ENCODE measurements at places on chromosomes 5 and 9.
A peak's percentile ranks its signal among the peaks of the same experiment; 100 is the strongest.

GRCh38 chr5:109316634-109317033, 93.1 kb downstream of the PJA2 start:
- peak; percentile 60 for DNase-seq

DNA sequence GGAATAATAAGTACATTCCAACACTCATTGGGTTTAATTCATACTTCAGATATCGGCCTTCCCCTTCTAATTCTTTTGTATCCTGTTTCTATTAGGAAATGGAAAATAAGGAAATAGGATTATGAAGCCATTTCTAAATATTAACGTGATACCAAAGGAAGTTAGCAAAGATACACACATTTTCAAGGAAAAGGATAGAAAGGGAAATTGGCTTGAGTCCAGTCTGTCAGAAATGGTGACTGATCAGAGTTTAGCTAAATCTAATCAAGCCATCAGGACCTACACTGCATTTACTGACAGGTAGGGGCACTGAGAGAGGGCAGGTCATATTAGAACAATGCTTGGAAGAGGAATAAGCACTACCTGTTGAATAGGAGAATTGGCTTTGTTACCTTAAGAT, 3.1 kb downstream of the TRPM3 start:
- no peak for DNase-seq

DNA sequence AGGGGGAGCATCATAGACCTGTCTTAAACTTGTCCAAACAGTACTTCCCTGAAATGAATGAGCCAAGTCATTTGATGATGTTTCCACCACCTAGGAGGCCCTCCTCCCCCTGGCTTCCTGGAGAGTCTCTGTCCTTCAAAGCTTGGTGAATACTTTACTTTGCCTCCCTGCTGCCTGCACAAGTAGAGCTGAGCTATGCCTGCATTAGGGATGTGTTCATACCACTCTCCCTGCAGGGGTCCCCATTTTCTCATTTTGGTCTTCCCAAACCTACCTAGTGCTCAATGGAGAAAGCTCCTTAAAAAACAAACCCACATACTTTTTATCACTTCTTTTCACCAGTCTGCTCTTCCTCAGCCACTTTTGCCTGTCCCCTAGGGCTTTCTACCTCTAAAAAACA, 7.7 kb downstream of the CCNI2 start:
- DNase-seq: peak; percentile 32

- DNase-seq: no peak
These were observed 7.6 kb downstream of the SLC24A2 start for GRCh38 chr9:19781240-19781639.

- no peak for DNase-seq
These were observed 415.7 kb downstream of the PLK2 start for GRCh38 chr5:58044166-58044565.

- DNase-seq: no peak
These were observed 38.2 kb downstream of the DAB2IP start for GRCh38 chr9:121689461-121690157.

DNA sequence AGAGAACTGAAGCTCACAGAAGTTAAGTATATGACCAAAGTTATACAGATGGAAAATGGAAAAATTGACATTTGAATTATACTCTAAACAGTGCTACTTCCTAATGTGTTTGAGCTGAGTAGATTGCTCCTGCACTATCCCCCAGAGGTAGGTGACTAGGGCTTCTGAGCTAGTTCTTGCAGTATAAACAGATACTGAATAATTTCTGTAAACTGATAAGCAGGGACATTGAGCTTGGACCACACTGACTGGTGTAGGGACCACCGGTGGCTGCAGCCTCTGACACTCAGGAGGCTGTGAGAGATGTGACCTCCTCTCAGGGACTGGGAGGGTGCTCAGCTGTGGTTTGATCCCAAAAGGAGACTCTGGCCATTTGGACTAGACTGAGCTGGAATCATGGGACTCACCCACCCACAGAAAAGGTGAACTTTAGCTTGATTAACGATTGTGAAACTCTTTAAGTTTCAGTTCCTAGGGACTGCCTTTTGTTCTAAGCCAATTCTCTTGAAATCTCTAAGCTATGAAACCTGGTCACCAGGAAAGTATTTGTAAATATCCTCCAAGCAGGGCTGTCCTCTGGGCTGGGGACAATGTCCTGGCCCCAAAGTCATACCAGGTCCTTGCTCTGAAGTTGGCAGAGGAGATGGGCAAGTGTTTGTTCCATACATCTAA, 291.5 kb downstream of the SEC61B start:
- no peak for DNase-seq

GRCh38 chr9:116647515-116647809, 39.6 kb upstream of the TRIM32 start:
- no peak for DNase-seq

GRCh38 chr9:100602342-100602801, 24.5 kb downstream of the CAVIN4 start:
- peak; percentile 62 for DNase-seq

- no peak for DNase-seq
These were observed 321.5 kb upstream of the TRPM3 start for GRCh38 chr9:71442937-71443336.

- DNase-seq: peak; percentile 25
These were observed 41.9 kb downstream of the TGFBI start for GRCh38 chr5:136070486-136071285.

DNA sequence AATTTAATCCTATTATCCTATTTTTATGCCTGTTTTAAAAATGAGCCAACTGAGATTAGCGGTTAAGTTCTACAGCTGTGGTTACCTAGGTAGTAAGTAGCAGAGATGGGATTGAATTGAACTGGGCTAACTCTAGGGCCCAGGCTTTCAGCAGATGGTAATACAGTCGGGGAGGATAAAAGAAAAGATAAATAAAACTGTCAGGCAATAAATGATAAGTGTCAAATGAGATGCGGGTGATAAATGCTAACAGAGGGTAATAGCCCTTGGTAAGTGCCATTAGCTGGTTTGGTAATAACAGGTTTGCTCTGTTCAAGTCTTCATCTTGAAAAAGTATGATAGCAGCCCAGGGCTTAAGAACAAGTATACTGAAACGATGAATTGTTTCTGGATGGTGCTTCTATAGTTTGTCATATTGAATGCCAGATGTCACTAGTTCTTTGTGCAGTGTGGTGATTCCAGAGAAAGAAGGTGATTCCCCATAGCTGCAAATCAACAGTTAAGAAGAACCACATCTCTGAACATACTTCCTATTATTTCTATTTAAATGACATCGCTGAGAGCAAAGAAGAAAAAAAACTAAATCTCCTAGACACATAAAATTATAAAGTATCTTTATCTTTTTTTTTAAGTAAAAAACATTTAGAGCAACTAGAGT, 360.8 kb upstream of the PANK3 start:
- DNase-seq: no peak

DNA sequence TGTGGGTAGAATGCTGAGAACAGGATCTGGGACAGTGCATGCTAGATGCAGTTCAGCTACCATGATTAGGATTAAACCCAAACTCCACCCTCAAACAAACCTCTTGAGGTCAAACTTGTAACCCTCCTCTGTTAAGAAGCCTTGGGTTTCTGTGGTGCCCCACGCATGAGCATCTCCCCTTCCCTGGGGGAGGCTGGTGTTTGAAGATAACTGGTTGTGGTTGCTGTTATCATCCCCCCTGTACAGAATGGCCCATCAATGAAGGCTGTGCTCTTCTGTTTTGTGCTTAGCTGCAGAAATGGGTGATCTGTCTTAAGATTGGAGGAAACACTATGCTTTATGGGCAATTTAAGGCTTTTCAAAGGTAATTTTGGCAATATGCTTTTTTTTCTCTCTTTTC, 4.4 kb upstream of the DAB2IP start:
- no peak for DNase-seq

DNA sequence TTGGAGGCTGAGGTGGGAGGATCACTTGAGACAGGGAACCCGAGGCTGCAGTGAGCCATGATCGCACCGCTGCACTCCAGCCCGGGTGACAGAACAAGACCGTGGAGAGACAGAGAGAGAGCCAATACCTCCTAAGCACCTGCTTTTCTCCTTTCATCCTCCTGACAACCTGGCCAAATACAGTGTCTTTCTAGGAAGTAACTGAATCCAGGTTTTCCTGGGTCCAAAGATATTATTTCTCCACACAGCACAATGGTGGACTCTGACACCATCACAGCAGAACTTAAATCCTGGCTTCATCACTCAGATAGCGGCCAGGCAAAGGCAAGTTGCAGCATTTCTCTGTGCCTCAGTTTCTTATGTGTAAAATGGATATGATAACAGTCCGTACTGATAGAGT, 21.9 kb downstream of the DUSP1 start:
- no peak for DNase-seq

- no peak for DNase-seq
These were observed 211.8 kb downstream of the FANCC start for GRCh38 chr9:95105519-95106287.

DNA sequence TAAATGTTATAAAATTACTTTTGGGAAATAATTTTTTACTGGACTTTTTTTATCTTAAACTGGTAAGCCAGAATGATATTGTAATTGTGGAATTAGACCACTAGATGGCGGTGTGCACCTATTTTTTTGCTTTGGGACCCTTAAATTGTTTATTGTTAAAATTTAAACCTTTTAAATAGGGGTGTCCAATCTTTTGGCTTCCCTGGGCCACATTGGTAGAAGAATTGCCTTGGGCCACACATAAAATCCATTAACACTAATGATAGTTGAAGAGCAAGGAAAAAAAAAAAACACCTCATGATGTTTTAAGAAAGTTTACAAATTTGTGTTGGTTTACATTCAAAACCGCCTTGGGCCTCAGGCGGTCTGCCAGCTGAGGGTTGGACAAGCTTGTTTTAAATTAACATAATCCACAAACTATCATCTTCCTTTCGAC, 28.4 kb upstream of the GADD45G start:
- peak; percentile 25 for DNase-seq

- DNase-seq: peak; percentile 45
These were observed 571.3 kb upstream of the CLINT1 start for GRCh38 chr5:158430166-158430797.

GRCh38 chr5:44691802-44692201, 116.9 kb upstream of the MRPS30 start:
- DNase-seq: no peak

DNA sequence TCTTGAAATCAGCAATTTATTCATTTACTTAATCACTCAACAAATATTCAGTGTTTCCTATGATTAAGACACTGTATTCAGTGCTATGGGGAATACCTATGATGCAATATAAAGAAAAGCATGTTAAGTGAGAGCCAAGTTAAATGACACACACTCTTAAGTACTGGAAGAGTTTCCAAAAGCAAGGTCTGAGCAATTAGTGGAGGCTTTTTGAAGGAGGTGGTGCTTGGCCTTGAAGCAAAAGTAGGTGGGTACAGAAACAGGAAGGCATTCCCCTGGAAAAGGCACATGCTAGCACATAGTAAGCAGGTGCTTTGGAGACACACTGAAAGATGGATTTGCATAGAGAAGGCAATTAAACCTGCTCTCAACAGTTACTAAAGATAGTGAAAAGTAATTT, 4.0 kb downstream of the TSLP start:
- DNase-seq: peak; percentile 95

DNA sequence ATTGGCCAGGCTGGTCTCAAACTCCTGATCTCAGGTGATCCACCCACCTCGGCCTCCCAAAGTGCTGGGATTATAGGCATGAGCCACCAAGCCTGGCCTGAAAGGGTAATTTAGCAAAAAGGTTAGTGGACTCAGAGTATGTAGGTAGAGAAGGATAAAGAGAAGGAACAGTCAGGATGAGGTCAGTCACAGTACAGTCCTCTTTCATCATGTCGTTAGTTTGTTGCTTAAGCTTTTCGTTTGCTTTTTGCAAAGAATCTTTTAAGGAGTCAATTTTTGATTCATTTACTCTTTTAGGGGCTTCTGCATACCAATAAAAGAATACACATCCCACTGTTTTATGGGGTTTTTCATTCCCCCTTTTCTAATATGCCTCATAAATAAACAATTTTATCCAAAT, 17.8 kb upstream of the GBGT1 start:
- no peak for DNase-seq

- peak; percentile 97 for DNase-seq
These were observed 73.6 kb upstream of the ZNF622 start for GRCh38 chr5:16539169-16539666.

DNA sequence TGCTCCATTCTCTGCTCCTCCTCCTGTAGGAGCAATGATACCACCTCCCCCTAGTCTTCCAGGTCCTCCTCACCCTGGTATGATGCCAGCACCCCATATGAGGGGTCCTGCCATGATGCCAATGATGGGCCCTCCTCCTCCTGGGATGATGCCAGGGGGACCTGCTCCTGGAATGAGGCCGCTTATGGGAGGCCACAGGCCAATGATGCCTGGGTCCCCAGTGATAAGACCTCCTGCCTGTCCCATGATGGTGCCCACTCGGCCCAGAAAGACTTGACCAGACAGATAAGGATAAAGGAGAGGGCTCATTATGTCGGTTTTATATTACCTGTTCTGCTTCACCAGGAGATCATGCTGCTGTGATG, 26.2 kb upstream of the IQGAP2 start:
- no peak for DNase-seq

- peak; percentile 92 for DNase-seq
These were observed 2.5 kb downstream of the GPBP1 start for GRCh38 chr5:57176350-57176857.

- peak; percentile 97 for DNase-seq
These were observed 82.2 kb upstream of the ICE1 start for GRCh38 chr5:5340206-5340729.

GRCh38 chr5:140590861-140591260, 26.2 kb downstream of the SLC35A4 start:
- DNase-seq: no peak

GRCh38 chr5:66417781-66418180, 178.4 kb upstream of the MAST4 start:
- no peak for DNase-seq

DNA sequence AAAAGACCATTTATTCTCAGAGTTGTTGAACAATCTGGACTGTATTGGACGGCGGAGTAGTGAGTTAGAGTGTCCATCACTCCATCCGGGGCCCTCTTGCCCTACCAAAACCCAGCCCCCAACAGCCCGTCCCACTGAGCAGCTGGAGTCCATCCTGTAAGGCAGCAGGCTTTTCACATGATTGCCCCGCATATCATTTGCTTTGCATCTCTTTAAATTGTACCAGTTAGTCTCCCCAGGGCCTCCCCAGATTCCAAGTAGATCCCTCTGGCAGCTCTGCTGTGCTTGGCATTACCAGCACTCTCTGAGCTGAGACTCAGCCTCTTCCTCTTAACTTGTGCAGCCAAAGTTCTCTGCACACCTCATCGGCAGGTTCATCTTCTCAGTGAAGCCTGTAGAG, 48.6 kb upstream of the ADCY2 start:
- no peak for DNase-seq

- no peak for DNase-seq
These were observed 116.3 kb downstream of the COL23A1 start for GRCh38 chr5:178473854-178474253.

GRCh38 chr5:57783693-57784092, 301.1 kb upstream of the ACTBL2 start:
- DNase-seq: peak; percentile 39

- DNase-seq: no peak
These were observed 275.1 kb upstream of the PTGER4 start for GRCh38 chr5:40404613-40405012.

GRCh38 chr5:130141659-130142320, 237.5 kb downstream of the CHSY3 start:
- peak; percentile 55 for DNase-seq
